ENCODE measurements at places on chromosomes 16 and 17. TPM values are rescaled to one million over a fixed set of nuclear protein-coding genes. Genes with fewer than 3 reads are reported as not detected.

C17orf113 gene
- under 0.01 TPM for total RNA-seq

FSCN2 gene
- total RNA-seq: 2.7 TPM

GAST gene
- total RNA-seq: not detected

C1QTNF1 gene
- total RNA-seq: 283 TPM

CSNK1D gene
- total RNA-seq: 63.6 TPM

STX1B gene
- 2.8 TPM for total RNA-seq

MYO18A gene
- total RNA-seq: 72.5 TPM

HCFC1R1 gene
- 11.3 TPM for total RNA-seq
